ENCODE measurements at places on chromosomes 6 and 20.
A peak's percentile ranks its signal among the peaks of the same experiment; 100 is the strongest.

DNA sequence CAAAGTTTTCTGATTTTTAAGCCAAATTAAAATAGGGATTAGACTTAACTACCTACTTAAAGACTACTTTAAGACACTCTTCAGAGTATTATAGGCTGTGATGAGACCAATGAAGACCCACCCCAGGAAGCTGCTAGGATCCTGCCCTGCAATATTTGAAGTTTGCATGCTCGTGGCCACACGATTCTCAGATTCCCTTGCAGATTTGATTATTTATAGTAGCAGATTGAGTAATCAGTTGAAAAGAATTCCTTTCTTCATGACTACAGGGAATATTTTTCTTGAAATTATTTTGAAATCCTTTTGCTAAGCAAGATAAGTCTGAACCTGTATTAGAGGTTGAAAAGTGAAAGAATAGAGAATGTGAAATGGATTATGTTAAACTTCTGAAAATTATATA lies 122.3 kb downstream of the B3GAT2 start:
- H3K4me3 ChIP-seq = no peak overlapping the region
- peaks cover 25% of the 10 kb centered on the region for H3K4me1 ChIP-seq
- H3K27me3 ChIP-seq = no peaks in the 10 kb centered on the region

- H3K4me3 ChIP-seq = peak overlapping the region; percentile 59
- H3K36me3 ChIP-seq = no peaks in the 10 kb centered on the region
- peaks cover 14% of the 10 kb centered on the region for H3K4me1 ChIP-seq
- H3K27ac ChIP-seq = peak overlapping the region; percentile 9
- no peak for DNase-seq
Measured at GRCh38 chr6:154277629-154278017, 79.0 kb downstream of the IPCEF1 start.

GRCh38 chr6:72363844-72364740 lies 257.8 kb upstream of the KCNQ5 start:
- no peak overlapping the region for H3K27ac ChIP-seq
- H3K4me1 ChIP-seq = no peaks in the 10 kb centered on the region
- H3K36me3 ChIP-seq = no peaks in the 10 kb centered on the region
- H3K27me3 ChIP-seq = peaks cover 16% of the 10 kb centered on the region

DNA sequence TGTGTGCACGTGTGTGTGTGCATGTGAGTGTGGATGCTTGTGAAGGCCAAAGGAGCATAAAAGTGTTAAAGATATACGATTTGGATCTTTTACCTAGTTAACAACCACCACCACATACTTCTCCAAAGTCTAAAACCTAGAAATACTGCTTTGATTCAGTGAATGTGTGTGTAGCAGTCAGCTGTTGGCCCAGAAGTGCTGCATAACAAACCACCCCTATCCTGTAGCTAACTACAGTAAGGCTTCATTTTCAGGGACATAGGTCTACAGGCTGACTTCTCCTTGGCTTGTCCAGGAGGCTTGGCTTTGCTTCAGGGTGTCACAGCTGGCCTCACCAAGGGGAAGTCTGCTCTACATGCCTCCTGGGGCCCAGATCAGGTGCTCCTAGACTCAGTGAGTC lies 2.4 kb upstream of the CST8 start:
- no peak overlapping the region for H3K27ac ChIP-seq
- H3K4me1 ChIP-seq = no peaks in the 10 kb centered on the region
- no peak overlapping the region for H3K4me3 ChIP-seq
- no peaks in the 10 kb centered on the region for H3K27me3 ChIP-seq
- no peak for DNase-seq
- H3K36me3 ChIP-seq = no peaks in the 10 kb centered on the region

DNA sequence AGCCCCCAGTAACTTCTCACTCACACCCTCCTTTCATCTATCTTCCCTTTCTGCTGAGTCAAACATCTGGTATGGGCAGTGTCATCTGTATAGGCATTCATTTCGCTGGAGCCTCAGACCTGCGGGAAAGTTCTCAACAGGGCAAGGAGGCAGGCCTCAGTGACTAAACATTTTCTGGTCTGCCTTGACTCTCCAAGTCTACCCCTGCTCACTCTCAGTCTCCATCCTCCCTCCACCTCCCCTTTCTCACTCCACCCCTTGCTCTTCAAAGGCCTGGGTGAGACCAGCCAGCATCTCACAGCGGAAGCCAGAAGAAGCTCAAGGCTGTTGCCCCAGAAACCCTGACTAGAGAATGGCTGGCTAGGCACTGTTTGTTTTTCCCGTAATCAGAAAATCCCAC lies 105.0 kb upstream of the BEND6 start:
- no peak overlapping the region for H3K4me3 ChIP-seq
- peaks cover 1% of the 10 kb centered on the region for H3K36me3 ChIP-seq
- H3K27ac ChIP-seq = no peak overlapping the region
- peaks cover 9% of the 10 kb centered on the region for H3K4me1 ChIP-seq
- DNase-seq = no peak
- peaks cover 76% of the 10 kb centered on the region for H3K27me3 ChIP-seq

DNA sequence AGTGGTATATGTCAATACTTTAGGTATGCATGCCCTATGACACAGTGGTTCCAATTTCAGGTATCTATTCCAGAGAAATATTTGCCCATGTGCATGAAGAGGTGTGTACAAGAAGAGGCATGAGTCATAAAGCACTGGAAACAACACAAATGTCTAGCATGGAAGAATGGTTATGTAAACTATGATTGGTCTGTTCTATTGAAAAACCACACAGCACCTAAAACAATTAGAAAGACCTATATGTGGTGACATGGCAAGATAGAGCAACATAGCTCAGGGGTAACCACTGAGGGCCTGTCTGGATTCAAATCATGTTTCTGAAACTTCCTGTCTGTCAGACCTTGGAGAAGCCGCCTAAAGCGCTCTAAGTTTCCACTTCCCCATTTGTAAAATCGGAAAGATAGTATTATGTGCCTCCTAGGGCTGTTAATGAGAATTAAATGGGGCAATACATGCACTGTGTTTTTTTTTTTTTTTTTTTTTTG lies 76.0 kb upstream of the SHLD1 start:
- DNase-seq = no peak
- H3K36me3 ChIP-seq = no peaks in the 10 kb centered on the region
- no peak overlapping the region for H3K27ac ChIP-seq
- no peak overlapping the region for H3K4me3 ChIP-seq
- H3K4me1 ChIP-seq = no peaks in the 10 kb centered on the region

- peaks cover 52% of the 10 kb centered on the region for H3K27me3 ChIP-seq
- no peak overlapping the region for H3K4me3 ChIP-seq
- H3K4me1 ChIP-seq = peaks cover 17% of the 10 kb centered on the region
- H3K36me3 ChIP-seq = no peaks in the 10 kb centered on the region
Measured at GRCh38 chr6:150153905-150154492, 11.2 kb downstream of the PPP1R14C start.

DNA sequence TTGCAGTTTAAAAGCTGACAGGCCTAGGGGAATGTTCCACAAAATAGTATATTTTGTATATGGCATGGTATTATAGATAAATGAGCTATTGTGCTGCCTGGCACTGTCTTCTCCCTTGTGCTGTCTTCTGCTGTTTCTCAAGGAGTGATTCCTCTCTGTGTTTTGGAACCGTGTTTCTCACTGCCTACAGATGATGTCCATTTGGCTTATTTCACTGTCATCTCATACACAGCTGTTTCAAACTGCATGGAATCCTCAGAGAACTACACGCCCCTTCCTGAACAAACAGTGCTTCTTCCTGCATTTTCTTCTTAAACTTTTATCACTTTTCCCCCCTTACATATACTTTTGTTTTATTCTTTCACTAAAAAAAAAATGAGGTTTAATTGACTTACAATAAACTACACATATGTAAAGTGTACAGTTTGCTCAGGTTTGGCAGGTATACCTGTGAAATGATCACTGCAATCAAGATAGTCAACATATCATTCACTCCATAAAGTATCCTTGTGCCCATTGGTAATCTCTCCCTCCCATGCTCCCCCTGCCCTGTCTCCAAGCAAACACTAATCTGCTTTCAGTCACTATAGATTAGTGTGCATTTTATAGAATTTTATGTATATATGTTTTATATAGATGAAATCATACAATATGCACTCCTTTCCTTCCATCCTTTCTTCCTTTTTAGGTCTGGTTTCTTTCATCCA lies 43.0 kb downstream of the CBFA2T2 start:
- H3K4me3 ChIP-seq = no peak overlapping the region
- H3K4me1 ChIP-seq = peaks cover 40% of the 10 kb centered on the region
- H3K36me3 ChIP-seq = peaks cover 3% of the 10 kb centered on the region

GRCh38 chr6:39555136-39555535 lies 170.1 kb downstream of the KIF6 start:
- H3K36me3 ChIP-seq = no peaks in the 10 kb centered on the region
- H3K27me3 ChIP-seq = peaks cover 49% of the 10 kb centered on the region
- DNase-seq = no peak

GRCh38 chr6:45922728-45923351 lies 92.8 kb downstream of the CLIC5 start:
- peaks cover 5% of the 10 kb centered on the region for H3K36me3 ChIP-seq
- peak overlapping the region; percentile 5 for H3K4me3 ChIP-seq
- H3K4me1 ChIP-seq = peaks cover 7% of the 10 kb centered on the region
- DNase-seq = peak; percentile 30
- no peaks in the 10 kb centered on the region for H3K27me3 ChIP-seq

GRCh38 chr6:33984466-33985312 lies 161.2 kb downstream of the GRM4 start:
- H3K36me3 ChIP-seq = no peaks in the 10 kb centered on the region
- peaks cover 5% of the 10 kb centered on the region for H3K4me1 ChIP-seq
- H3K27ac ChIP-seq = peak overlapping the region; percentile 19

- no peaks in the 10 kb centered on the region for H3K4me1 ChIP-seq
- no peaks in the 10 kb centered on the region for H3K27me3 ChIP-seq
- no peak for DNase-seq
- H3K27ac ChIP-seq = no peak overlapping the region
- no peaks in the 10 kb centered on the region for H3K36me3 ChIP-seq
Measured at GRCh38 chr20:15923030-15923776, 650.0 kb downstream of the KIF16B start.

DNA sequence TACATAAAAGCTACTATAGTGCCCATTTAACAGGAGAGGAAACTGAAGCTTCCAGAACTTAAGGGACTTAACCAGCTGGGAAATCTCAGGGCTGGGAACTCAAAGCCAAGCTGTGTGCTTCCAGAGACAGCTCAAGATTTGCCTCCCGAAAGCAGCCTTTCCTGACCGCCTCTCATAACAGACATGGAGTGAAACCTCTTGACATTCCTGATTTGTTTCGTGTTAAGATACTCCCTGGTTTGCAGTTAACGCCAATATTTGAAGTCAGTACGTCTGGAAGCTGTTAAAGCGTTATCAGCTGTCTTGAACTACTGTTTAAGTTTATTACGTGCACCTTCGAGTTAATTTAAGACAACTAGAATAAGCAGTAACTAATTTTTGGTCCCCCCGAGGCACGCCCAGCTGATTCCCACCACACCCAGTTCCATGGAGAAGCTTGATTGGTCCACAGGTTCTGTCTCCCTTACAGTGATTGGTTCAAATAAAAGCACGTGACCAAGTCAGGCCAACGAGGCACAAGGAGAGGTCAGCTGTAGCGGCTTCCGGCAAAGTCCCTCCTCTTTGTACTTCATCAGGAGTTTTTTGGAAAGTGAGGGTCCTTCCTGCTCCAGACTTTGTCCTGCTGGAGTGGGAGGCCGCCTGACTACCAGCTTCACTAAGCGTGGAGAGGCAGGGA lies 8.9 kb upstream of the TCP11 start:
- H3K4me3 ChIP-seq = no peak overlapping the region
- no peak overlapping the region for H3K27ac ChIP-seq

GRCh38 chr20:20734475-20734948 lies 22.1 kb upstream of the RALGAPA2 start:
- no peak overlapping the region for H3K4me3 ChIP-seq
- H3K27me3 ChIP-seq = peaks cover 32% of the 10 kb centered on the region
- no peak for DNase-seq
- H3K36me3 ChIP-seq = no peaks in the 10 kb centered on the region
- H3K27ac ChIP-seq = no peak overlapping the region
- H3K4me1 ChIP-seq = no peaks in the 10 kb centered on the region

- H3K36me3 ChIP-seq = peaks cover 36% of the 10 kb centered on the region
- no peak for DNase-seq
- peak overlapping the region; percentile 59 for H3K27ac ChIP-seq
- H3K27me3 ChIP-seq = no peaks in the 10 kb centered on the region
- no peak overlapping the region for H3K4me3 ChIP-seq
Measured at GRCh38 chr20:45039475-45039820, 61.5 kb downstream of the KCNS1 start.

DNA sequence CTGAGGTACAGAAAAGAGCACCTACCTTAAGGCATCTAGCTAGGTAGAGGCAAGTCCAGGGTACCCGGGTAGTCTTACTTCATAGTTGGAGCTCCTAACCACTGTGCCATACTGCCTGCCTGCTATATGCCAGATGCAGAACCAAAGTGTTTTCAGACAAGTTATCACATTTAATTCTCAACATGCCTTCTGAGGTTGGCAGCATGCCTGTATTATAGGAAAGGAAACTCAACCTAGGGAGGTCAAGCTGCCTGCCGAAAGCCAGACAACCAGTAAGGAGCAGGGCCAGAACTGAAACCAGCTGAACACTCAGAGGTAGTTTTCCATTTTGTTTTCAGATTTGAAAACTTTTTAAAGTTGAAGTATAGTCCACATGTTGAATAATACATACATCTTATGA lies 5.4 kb downstream of the CTNNBL1 start:
- H3K36me3 ChIP-seq = peaks cover 1% of the 10 kb centered on the region
- no peak overlapping the region for H3K4me3 ChIP-seq
- peaks cover 34% of the 10 kb centered on the region for H3K4me1 ChIP-seq
- H3K27me3 ChIP-seq = no peaks in the 10 kb centered on the region

DNA sequence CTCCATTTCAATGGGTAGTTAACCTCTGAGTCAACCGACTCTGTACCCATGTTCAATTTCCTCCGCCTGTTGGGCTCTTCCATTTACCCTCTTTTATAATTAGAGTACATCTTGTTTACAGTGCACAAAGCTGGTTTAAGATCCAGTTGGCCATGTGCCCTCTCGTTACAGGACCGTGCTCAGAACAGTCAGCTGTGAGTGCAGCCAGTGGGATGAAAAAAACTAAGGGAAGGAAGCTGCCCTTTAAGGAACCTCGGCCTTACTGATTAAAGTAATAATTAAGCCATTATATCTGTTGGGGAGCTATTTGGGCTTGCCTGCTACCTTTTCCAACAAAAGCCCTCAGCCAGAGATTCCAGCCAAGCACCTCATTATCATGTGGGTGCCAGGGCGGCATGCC lies 68.8 kb downstream of the TMEM170B start:
- no peaks in the 10 kb centered on the region for H3K36me3 ChIP-seq
- H3K27ac ChIP-seq = no peak overlapping the region
- no peaks in the 10 kb centered on the region for H3K4me1 ChIP-seq
- DNase-seq = no peak

DNA sequence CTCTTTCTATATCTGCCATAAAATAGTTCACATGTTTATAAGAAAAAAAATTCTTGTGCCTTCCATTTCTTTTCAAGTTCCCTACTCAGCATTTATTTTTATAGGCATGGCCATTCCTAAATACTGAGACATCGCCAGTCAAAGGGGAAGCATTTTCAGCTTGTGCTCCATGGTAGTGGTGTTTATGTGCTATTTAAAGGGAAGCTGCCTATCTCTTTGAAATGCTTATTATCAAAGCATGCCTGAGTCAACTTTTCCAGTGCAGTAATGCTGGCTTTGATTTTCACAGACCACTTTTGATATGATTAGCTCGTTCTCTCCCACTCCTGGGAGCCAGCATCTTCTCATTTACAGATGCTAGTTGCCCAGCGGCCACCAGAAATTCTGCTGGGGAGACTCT lies 124.1 kb upstream of the RIN2 start:
- H3K4me1 ChIP-seq = no peaks in the 10 kb centered on the region
- no peak for DNase-seq
- H3K36me3 ChIP-seq = no peaks in the 10 kb centered on the region
- H3K27me3 ChIP-seq = no peaks in the 10 kb centered on the region
- H3K4me3 ChIP-seq = no peak overlapping the region

GRCh38 chr20:43384101-43384940 lies 73.4 kb upstream of the SRSF6 start:
- no peak for DNase-seq
- H3K27ac ChIP-seq = no peak overlapping the region
- H3K36me3 ChIP-seq = no peaks in the 10 kb centered on the region
- peaks cover 24% of the 10 kb centered on the region for H3K27me3 ChIP-seq
- no peaks in the 10 kb centered on the region for H3K4me1 ChIP-seq
